Stimulated activated CD8-positive, alpha-beta memory T cell treated with anti-CD3 and anti-CD28 coated beads, Interleukin-2, amount 100 ng/mL, for 48 hours (primary cell): ENCODE measurements at places on chromosomes 16 and 17.

GRCh38 chr16:17503331-17503730 lies 32.6 kb upstream of the XYLT1 start:
- DNase-seq, result no peak

DNA sequence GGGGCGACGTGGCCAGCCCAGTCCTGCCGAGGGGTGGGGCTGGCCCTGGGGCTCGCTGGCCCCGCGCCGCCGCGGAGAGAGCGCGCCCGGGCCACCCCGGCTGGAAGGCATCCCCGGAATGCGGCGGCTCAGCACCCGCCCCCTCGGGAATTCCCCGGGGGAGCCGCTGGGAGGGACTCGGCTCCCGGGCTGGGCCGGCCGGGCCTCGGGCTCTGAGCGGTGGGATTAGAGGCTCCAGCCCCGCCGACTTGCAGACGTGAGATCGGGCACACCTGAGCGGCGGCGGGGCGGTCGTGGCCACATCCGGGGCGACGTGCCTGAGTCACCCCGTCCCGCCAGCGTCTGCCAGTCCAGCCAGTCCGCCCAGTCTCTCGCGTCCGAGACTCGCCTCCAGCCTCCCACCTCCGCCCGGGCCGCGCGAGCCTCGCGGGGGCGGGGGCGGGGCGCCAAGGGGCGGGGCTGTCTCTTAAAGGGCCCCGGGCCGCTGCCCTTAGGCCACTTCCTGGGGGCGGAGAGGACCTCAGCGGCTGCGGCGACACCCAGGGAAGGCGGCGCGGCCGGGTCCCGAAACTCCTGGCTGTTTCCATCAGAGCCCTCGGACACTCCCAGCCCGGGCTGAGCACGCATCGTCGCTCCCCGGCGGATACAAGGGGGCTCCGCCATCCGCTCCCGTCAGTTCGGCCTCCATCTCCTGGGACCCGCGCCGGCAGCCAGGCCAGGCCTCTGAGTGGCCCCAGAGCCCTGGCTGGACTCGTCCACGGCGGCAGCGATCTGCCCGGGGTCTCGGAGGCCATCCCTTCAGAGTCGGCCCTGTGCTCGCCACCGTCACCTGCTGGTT lies at the start of gene KCTD11:
Gene KCTD11 (plus strand): TSS at position 498 of the 838 bp plus-strand sequence.
- peak; percentile 69 for DNase-seq

- no peak for DNase-seq
Observed at GRCh38 chr17:54901230-54901822, 674 bp downstream of the TOM1L1 start.

GRCh38 chr17:79741751-79742588 lies 11.2 kb downstream of the ENPP7 start:
- DNase-seq, result peak; percentile 58

- no peak for DNase-seq
Observed at GRCh38 chr17:39402890-39403605, 1.6 kb upstream of the FBXL20 start.

- DNase-seq, result no peak
Observed at GRCh38 chr17:65013613-65014391, 42.7 kb downstream of the GNA13 start.

- peak; percentile 36 for DNase-seq
Observed at GRCh38 chr16:58306327-58306726, 11.5 kb upstream of the PRSS54 start.

DNA sequence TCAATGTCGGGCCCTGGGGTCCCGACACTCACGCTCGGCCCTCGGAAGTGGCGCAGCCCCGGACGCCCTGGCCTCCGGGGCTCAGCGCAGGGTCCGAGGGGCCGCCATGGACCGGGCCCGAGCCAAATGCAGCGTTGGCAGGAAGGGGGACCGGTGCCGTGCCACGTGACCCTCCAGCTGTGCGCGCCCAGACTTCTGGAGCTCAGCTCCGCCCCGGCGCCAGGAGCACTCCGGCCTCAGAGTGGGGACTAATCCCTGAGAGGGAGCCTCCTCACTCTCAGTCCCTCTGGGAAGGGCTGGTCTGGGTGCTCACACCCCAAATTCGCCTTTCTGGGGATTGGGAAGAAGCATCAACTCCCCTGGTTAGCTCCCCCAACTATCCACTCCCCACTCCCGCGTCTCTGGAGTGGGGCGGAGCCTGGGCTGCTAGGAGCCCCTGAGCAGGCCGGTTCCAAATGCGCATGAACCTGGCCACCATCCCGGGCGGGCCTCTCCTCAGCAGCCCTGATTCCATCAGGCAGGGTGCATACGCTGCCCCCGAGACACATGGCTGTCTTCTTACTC lies at the start of gene B3GNT9:
Gene B3GNT9 (minus strand): TSS at position 166 of the 564 bp plus-strand sequence. CDS start 513 bp downstream, outside the sequence.
- no peak for DNase-seq

DNA sequence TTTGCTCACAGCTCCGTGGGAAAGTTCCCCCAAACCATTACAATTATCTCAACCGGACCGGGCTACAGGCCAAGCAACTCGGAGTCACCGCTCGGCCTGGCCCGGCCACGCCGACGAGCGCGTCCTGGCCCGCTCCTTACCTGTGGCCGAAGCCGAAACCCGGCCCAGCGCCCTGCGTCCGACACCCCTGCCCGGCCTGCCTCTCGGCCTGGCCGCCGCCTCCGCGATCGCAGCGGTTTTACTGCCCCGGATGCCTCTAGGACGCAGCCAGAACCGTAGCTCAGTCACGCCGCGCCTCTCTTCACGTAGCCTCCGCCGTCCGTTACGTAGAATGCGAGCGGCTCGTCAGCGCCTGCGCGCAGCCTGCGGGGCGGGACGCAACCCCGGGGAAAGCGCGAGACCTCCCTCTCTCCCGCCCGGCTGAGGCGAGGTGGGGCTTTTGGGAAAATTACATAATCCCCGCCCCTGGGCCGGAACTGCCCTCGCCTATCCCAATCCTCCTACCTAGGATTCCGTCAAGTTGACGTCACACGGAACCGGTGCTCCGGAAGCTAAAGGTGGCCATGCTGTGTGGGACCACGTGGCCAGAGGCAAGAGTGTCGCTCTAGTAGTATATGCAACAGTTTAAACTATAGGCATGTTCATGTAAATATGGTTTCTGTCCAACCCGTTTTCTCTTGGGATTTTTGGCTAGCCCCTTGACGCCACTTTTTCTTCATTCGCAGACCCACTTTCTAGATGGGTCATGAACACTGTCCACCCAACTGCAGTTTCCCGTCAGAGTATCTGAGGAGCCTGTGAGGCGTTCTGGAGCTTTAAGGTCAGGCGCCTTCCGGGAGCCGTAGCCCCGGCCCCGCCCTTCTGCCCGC lies at the start of gene CCDC47:
Gene CCDC47 (minus strand): TSS at position 326 of the 869 bp plus-strand sequence. CDS start 7,422 bp downstream, outside the sequence.
- peak; percentile 93 for DNase-seq

GRCh38 chr17:74211141-74211911 lies 2.0 kb upstream of the TTYH2 start:
- no peak for DNase-seq
